ENCODE measurements at places on chromosomes 1 and 21. TPM values are rescaled to one million over a fixed set of nuclear protein-coding genes. Genes with fewer than 3 reads are reported as not detected.

GRCh38 chr1:180791806-180792205 lies 120.9 kb upstream of the KIAA1614 start:
- DNase-seq, result no peak

DNA sequence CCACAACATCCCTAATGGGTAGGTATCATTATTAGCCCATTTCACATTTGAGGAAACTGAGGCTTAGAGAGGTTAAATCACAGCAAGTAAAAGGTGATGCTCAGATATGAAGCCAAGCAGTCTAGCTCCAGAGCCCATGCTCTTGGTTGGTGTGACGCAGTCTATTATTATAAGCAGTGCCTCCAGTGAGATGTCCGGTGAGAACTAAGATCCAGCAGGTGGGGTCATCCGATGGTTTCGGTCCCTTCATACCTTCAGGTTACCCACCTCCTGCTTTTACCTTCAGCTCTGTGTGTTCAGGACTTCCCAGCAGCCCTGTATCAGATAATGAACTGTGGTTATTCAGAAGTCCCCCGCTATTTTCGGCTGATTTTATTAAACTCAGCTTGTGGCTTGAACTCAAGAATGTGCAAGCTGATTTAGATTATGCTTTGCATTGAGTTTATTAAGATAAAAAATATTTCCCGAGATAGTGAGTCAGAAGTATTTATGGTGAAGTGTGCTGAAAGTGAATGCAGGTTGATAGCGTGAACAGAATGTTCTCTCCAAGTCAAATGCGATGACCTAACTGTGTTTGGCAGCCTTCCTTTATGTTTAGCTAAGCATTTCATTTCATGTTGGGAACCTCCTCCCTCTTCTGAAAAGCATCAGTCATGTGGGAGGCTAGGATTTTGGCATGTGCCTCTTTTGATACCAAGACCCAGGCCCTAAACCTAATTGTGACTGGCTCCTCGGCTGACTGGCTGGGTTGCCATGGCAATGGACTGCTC lies 160.9 kb upstream of the UBE2U start:
- no peak for DNase-seq

The LCE1C gene
- total RNA-seq, result not detected

The LCE2B gene
- not detected for total RNA-seq

Data from cardiac septum (tissue), 1 donor.